ENCODE measurements at places on chromosomes 3 and 15.

DNA sequence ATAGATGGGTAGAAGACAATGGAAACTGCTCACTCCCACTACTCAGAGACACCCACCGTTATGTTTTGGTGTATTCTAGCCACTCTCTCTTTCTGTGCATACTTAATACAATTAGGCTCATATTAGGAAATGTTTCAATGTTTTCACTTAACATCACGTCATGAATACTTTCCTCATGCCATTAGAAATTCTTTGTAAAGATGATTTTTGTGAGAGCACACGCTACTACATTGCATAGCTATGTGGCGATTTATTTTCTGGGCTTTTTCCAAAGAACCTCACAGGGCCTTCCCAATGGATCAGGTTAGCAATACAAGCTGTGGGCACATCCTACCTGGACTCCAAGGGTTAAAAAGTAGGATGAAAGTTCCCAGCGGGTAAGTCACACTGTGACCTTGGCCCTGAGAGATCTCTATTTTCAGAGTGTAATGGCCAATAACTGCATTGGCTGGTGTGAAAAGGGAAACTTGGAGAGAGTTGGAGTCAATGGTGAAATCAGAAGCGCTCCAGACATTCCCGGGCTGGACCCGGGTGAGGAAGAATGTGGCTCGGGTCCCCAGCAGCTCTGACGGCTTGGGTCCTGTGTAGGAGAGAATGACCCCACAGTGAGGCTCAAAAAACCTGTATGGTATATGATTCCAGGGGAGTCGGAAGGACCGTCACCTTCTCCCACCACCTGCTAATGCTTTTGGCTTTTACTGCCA lies 25.8 kb upstream of the TGM5 start:
- no peak for DNase-seq
- peaks cover 43% of the 10 kb centered on the region for H3K27me3 ChIP-seq
- H3K4me3 ChIP-seq = no peak overlapping the region
- no peak overlapping the region for H3K27ac ChIP-seq
- no peaks in the 10 kb centered on the region for H3K36me3 ChIP-seq

GRCh38 chr3:44445786-44446185 lies 31.7 kb downstream of the ZNF445 start:
- no peaks in the 10 kb centered on the region for H3K4me1 ChIP-seq
- H3K4me3 ChIP-seq = no peak overlapping the region
- no peak overlapping the region for H3K27ac ChIP-seq
- no peak for DNase-seq
- no peaks in the 10 kb centered on the region for H3K27me3 ChIP-seq

- H3K27ac ChIP-seq = peak overlapping the region; percentile 48
- no peak overlapping the region for H3K4me3 ChIP-seq
- H3K4me1 ChIP-seq = peaks cover 7% of the 10 kb centered on the region
- no peaks in the 10 kb centered on the region for H3K27me3 ChIP-seq
- no peak for DNase-seq
- H3K36me3 ChIP-seq = peaks cover 2% of the 10 kb centered on the region
Observed at GRCh38 chr3:11576453-11576852, 67.3 kb downstream of the VGLL4 start.

DNA sequence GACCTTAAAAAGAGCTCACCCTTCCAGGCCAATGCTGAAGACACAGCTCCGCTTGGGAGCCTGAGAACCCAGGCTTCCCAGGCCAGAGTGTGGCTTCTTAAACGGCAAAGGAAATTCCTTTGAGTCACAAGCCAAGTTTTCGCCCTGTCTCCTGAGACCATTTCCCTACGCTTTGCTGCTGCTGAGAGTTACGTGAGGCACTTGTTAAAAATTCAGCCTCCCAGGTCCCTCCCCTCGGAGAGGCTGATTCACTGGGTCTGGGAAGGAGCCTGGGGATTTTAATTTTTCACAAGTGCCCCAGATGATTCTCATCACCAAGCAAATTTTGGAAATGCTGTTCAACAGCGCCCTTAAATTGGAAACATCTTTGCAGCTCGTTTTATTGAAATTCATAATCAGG lies 25.5 kb downstream of the RLBP1 start:
- H3K4me3 ChIP-seq = no peak overlapping the region
- H3K36me3 ChIP-seq = peaks cover 18% of the 10 kb centered on the region
- H3K27ac ChIP-seq = no peak overlapping the region
- DNase-seq = peak; percentile 34
- no peaks in the 10 kb centered on the region for H3K27me3 ChIP-seq

- no peaks in the 10 kb centered on the region for H3K27me3 ChIP-seq
- H3K4me1 ChIP-seq = peaks cover 36% of the 10 kb centered on the region
- H3K36me3 ChIP-seq = peaks cover 3% of the 10 kb centered on the region
- peak overlapping the region; percentile 36 for H3K27ac ChIP-seq
- H3K4me3 ChIP-seq = no peak overlapping the region
Observed at GRCh38 chr15:77486542-77487468, 66.1 kb downstream of the HMG20A start.

- H3K4me3 ChIP-seq = no peak overlapping the region
- peaks cover 96% of the 10 kb centered on the region for H3K4me1 ChIP-seq
- no peaks in the 10 kb centered on the region for H3K36me3 ChIP-seq
Observed at GRCh38 chr3:157111518-157111917, 48.4 kb downstream of the CCNL1 start.

All from cardiac muscle cell (in vitro differentiated cells and primary cell).